ENCODE measurements at places on chromosomes 16 and 17.

DNA sequence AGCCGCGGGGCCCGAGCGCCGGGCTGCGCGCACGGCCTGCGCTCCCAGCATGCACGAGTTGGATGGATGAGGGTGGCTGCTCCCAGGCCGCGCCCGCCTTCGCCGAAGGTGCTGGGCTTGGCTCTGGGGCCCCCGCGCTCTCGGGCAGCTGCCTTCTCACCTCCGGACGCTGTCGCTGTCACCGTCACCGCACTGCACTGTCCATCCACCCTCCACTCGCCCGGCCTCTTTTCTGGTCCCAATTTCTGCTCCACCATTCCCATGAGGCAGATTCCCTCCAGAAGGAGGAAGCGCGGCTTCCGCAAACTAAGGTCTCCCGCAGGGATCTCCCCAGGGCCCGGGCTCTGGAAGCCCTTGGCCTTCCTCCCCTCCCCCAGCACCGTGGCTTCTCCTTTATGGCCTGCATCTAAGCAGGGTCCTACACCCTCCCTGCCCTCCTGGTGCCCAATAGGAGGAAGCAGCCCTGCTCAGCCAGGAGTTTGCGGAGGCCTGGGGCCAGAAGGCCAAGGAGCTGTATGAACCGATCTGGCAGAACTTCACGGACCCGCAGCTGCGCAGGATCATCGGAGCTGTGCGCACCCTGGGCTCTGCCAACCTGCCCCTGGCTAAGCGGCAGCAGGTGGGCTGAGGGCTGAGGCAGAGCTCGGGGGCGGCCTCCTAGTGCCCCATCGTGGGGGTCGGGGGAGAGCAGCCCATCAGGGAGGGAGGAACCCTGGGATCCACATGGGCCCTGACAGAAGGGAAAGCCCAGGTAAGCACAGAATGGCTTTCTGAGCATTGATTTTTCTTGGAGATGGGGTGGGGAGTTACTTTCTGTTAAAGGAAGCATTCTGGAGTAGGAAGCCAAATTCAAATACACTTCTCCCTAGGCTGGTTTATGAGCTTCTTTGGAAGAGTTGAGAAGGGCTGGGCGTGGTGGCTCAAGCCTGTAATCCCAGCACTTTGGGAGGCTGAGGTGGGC, 899 bp downstream of the ACE start:
- no peak for DNase-seq

DNA sequence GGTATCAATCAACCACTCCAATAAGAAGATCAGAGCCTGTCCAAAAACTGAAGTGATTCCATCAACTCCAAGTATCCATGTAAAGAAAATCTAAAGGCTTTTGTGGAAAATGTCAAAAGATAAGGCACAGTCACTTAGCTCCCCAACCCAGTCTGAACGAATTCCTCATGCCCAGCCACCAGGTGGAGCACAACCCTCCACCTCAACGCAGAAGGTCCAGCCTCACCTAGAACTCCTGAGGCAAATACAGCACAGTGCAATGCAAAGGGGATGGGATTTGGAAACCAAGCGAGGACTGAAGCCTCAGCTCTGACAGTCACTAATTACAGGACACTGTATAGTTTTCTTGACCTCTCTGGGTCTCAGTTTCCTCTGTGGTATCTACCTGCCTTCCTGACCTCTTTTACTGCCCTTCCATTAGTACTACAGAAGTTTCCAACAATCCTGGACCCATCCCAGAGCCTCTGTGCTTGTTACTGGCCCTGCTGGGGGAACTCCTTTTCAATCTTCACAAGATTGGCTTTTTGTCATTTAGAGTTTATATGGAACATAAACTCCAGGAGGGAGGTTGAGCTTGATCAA, 2.0 kb downstream of the NCBP3 start:
- no peak for DNase-seq

GRCh38 chr16:25010542-25010941, 4.6 kb downstream of the ARHGAP17 start:
- no peak for DNase-seq

- DNase-seq, result no peak
These were observed 107.3 kb downstream of the CMIP start for GRCh38 chr16:81551821-81552304.

DNA sequence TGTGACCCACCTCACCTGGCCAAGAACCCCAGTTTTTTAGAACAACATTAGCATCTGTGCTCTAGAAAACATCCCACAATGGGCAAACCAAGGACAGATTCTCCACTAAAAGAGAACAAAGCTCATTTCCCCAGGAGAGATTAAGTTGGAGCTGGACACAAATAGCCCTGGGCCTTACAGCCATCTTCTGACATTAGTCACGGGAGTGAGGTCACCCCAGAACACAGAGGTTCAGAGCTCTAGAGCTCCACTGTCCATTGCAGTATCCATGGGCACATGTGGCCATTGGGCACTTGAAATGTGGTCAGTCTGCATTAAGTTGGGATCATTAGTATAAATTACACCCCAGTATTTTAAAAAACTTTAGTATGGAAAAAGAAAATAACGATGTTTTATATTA, 47.6 kb upstream of the RBBP6 start:
- no peak for DNase-seq

- DNase-seq, result no peak
These were observed 680.3 kb upstream of the SOX9 start for GRCh38 chr17:71440513-71440912.

DNA sequence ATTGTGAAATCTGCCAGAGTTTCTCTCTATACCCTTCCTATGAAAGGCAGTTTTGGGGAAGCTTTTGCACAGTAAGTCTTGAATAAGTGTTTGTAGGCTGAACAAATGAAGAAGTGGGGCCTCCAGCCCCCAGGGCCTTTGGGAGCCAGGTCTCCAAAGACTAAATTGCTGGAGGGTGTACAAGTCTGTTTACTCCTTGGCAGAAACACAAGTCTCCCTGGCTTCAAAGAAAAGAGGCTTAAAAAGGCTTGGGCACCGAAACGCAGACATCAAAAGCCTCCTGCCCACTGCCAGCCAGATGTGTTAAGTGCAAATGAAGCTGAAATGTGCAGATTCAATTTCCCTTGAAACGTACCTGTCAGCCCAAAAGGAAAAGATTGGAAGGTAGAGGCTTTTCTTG, 146.3 kb downstream of the TMEM132E start:
- no peak for DNase-seq

- DNase-seq, result no peak
These were observed 1.6 kb downstream of the RIPOR1 start for GRCh38 chr16:67530013-67530939.

DNA sequence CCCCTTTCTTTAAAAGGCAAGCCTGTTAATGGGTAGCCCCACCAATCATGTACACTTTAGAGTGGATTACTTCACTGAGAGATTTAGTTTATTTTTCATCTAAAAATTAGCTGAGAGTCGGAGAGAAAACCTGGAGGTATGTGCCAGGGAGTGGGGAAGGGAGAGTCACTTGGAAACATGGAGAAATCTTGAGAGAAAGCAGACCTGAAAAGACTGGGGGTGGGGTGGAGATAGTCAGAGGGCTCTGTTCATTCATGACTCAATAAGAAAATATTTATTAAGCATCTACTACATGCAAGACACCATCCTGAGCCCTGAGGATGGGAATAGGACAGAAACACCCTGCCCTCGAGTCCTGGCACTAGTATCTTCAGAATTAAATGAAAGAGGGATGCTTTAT, 27.4 kb upstream of the RCVRN start:
- no peak for DNase-seq

GRCh38 chr16:88393034-88393433, 10.3 kb downstream of the ZNF469 start:
- DNase-seq, result peak; percentile 44

GRCh38 chr17:63431939-63432804, 13.9 kb downstream of the CYB561 start:
- DNase-seq, result no peak

DNA sequence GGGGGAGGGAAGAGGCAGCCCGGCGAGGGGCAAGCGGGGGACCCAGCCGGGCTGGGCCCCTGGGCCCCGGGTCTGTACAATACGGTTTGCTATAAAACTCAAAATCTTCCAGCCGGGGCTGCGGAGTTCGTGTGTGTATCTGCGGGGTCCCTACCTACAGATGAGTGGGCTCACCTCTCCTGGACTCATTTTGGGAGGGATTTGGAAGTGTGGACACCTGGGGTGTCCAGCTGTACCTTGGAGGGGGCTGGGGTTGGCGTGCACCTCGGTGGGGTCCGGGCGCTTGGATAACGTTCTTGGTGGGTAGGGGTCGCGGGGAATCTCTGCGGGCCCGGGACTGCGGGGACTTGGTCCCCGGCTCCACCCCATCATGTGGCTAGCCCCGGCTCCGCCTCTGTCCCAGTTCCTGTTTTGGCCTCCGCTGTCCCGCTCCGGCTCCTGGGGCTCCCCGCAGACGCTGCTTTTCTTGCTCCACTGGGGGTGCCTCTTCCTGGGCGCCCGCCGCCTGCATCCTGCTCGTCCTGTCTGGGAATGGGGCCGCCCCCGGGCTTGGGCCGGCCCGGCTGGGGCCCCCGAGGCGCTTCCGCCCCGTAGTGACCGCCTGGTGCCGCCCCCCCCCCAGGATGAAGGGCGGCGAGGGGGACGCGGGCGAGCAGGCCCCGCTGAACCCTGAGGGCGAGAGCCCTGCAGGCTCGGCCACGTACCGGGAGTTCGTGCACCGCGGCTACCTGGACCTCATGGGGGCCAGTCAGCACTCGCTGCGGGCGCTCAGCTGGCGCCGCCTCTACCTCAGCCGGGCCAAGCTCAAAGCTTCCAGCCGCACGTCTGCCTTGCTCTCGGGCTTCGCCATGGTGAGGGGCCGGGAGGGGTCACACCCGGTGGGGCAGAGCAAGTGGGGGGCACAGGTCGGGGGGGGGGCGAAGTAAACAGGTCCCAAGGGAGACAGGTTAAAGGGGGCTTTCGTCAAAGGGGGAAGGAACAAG, at the start of gene ORAI3:
TSS of gene ORAI3 (plus strand) at position 402 of the 983 bp plus-strand sequence. CDS start at position 624, 222 bp downstream.
- no peak for DNase-seq

DNA sequence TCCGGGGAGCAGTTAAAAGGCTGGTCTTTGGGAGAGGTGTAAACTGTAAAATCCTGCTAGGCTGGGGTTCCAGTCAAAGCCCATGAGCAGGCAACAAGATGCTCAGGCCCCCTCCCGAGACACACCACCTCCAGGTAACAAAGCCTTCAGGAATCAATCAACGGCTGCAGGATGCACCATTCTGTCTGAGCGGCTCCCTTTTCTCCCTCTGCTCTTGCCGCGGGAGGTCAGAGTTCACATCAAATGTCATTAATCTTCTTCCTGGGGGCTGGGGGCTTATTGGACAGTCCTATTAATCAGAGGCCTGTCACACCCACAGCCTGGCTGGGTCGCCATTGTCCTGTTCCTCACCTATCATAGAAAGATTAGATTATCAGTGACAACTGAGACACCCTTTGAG, 11.9 kb upstream of the CCDC182 start:
- DNase-seq, result no peak

- no peak for DNase-seq
These were observed 465.4 kb downstream of the CDH11 start for GRCh38 chr16:64656471-64656870.

DNA sequence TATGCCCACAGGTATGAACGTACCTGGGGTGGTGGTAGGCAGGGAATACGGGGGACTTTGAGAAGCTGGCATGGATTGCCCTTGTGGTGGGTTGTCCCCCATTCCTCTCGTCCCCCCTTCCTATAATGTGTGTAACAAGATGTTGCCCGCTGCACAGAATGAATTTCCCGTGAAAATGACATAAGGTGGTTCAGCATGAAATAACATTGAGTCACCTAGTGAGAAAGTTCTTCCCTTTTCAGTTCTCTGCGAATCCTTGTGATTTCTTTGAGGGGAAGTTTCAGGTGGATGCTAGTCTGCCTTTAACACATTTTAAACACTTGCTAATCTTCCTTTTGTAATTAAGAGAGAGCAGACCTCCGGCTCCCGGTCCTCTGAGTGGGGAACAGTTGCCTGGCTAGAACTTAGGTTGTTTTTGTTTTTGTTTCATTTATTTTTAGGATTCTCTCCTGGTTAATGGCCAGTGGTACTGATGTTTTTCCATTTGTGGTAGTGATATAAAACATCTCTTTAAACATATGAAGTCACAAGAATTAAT, 58.9 kb downstream of the RAP1GAP2 start:
- no peak for DNase-seq

DNA sequence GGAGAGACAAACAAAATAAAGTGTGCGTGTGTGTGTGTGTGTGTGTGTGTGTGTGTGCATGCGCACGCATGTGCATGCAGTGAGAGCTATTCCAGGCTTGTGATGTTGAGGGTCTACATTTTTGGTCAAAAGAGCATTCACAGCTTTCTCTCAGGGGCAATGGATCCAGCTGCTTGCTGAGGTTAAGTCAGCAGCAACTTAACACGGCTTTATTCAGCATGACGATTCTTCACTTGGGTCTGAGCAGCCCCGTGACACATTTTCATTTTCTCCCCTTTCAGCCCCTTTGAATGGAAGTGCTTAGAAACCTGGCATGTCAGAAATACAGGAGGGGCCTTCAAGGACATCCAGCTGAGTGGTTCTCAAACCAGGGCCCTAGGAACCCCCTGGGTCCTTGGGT, 66.4 kb upstream of the MED9 start:
- DNase-seq, result no peak

- DNase-seq, result no peak
These were observed 4.4 kb upstream of the SCPEP1 start for GRCh38 chr17:56973520-56973919.

GRCh38 chr17:76496464-76496863, 4.8 kb downstream of the RHBDF2 start:
- DNase-seq, result no peak

DNA sequence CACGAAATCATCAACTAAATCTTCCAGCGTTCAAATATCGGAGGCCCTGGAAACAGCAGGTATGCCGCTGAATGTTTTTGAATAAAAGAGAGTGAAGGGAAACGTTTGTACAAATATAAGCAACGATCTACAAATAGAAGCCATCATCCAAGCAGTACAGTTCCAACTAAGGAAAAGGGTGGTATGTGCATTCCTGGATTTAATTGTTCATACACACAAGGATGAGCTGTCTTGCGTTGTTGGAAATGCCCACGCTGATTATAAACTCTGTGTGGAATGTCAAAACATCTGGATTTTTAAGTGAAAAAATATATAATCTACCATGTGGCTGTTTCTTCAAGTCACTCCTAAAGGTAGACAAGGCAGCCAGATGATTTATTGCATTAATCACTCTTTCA, 191.8 kb upstream of the HSBP1 start:
- no peak for DNase-seq

DNA sequence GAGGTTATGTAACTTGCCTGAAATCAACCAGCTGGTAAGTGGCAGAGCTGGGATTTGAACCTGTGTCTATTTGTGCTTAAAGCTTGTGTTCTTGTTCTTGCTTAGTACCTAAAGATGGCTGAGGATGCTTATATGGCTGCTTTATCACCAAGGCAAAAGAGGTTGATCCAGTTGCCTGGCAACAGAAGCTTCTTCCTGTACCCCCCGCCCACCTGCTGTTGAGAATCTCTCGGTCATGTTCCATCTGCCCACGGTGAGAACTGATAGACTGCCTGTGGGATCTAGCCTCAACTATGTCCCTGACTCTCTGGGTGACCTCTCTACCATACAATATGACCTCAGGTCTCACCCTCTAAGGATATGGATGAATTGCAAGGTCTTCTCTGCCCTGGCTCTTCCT, 60.7 kb downstream of the ABCC6 start:
- DNase-seq, result no peak

GRCh38 chr17:29686993-29687590, 64.4 kb upstream of the CORO6 start:
- DNase-seq, result no peak

Measured in amygdala (tissue), 56 donors.